ENCODE measurements at places on chromosomes 1 and 21.

- no peak for DNase-seq
Observed at GRCh38 chr1:210910020-210910575, 223.8 kb downstream of the KCNH1 start.

DNA sequence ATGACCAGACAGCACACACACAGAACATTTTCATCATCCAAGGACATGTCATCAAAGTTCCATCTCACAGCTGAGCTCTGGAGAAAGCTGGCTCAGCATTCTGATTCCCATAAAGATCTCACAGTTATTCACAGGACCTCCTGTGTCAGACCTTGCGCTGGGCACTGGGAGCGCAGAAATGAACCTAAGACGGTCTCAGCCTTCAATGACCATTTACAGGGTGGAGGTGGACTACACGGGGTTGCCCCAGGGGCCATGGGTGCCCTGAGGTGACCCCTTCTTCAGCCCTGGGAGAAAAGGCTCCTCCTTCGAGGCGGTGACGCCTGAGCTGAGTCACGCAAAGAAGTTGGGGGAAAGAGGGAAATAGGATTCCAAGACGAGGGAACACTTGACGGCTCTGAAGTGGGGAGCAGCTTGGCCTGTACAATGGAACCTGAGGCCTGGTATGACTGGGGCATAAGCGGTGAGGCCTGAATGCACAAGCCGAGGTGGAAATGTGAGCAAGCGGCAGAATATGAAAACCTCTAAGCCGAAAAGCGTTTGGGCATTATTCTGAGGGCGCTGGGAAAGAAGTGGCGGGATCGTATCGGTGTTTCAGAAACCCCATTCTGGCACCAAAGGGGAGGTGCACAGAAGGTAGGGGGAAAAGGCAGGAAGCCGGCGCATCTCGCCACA is 797 bp downstream of the CC2D1B start:
- DNase-seq: peak; percentile 51

- no peak for DNase-seq
Observed at GRCh38 chr1:59438058-59438560, 141.2 kb downstream of the FGGY start.

- no peak for DNase-seq
Observed at GRCh38 chr1:154881820-154882535, 11.9 kb upstream of the KCNN3 start.

GRCh38 chr1:56965916-56966697 is at the start of gene C8B:
TSS of gene C8B (minus strand) at chr1:56966015. CDS start at chr1:56965948, 67 bp downstream.
- DNase-seq: no peak

GRCh38 chr1:47593598-47594285 is 155.9 kb downstream of the FOXD2 start:
- DNase-seq: no peak

DNA sequence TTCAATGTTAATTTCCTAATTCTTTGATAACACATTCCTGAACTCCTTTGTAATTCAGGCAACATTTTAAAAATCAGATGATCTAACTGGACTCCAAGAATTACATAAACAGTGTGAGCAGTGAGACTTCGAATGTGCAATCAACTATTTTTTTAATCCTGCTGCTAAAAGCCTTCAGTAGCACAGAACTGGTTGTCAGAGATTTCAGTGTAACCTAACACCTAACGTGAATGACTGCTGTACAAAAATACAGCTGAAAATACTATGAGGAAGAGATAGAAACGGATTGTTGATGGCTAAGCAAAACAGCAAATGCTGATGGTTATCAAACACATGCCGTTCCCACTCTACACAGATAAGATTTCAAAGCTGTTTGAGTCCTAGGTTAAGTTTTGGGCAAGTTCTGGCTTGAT is 46.1 kb downstream of the APP start:
- DNase-seq: no peak

GRCh38 chr1:99731384-99731783 is 35.1 kb downstream of the FRRS1 start:
- no peak for DNase-seq

GRCh38 chr1:114771992-114772391 is 8.5 kb downstream of the SIKE1 start:
- no peak for DNase-seq

- DNase-seq: no peak
Observed at GRCh38 chr21:35637431-35637830, 422.9 kb downstream of the SETD4 start.

DNA sequence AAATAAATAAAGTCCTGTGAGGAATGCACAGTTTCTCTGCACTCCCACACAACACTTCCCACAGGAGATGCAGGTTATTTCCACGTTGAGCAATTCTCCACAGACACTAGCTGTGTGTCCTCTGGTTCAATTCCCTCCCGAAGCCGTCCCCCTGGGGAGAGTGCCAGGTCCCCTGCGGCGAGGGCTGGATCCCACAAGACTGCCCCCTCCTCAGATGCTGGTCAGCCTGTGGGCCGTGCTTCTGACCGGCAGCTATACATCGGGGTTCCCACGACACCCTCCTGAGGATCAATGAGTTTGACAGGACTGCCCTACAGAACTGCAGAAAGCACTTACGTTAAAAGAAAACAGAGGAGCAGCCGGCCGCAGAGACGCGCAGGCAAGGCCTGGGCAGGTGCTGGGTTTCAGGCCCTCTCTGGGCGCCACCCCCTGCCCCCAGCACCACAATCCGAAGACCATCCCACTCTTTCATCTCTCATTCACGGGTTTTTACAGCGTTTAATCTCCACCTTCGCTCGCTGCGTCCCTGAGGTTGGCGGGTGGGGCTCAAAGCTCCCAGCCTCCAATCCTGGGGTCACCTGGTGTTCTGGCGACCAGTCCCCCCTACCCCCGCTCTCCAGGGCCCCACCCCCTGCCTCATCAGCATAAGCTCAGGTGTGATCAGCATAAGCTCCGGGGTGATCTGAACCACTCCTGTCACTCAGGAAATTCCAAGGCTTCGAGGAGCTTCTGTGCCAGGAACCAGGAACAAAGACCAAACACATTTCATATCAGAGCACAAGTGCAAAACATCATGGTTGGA is 9.3 kb downstream of the SLC35E2B start:
- DNase-seq: peak; percentile 66

- no peak for DNase-seq
Observed at GRCh38 chr1:21950734-21951133, 13.6 kb upstream of the HSPG2 start.

DNA sequence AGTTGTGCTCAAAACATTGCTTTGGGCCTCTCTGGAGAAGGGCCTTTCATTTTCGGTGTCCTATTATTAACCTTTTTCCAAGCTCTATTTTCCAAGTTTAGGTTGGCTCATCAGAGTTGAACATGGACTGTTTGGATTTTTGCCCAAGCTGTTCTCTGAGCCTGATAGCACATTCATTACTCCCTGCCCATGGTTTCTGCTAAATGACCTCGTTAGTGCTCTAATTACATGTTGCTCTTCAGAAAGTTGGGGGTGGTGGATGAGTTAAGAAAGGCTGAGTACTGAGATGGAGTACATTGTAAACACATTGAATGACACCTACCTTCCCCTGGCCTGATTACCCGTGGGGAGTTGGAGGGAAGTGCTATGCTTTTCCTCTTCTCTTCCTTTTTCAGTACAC is 38.9 kb downstream of the LMO4 start:
- DNase-seq: no peak

DNA sequence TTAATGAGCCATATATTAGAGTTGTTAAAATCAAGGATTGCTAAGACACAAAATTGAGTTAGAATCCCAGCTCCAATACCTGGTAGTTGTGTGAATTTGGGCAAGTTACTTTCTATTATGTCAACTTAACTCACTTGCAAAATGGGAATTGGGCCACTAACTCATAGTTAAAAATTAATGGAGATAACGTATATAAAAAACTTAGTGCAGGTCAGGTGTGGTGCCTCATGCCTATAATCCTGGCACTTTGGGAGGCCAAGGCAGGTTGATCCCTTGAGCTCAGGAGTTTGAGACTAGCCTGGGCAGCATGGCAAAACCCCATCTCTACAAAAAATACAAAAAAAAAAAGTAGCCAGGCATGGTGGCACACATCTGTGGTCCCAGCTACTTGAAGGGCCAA is 57.5 kb downstream of the SRSF11 start:
- no peak for DNase-seq

DNA sequence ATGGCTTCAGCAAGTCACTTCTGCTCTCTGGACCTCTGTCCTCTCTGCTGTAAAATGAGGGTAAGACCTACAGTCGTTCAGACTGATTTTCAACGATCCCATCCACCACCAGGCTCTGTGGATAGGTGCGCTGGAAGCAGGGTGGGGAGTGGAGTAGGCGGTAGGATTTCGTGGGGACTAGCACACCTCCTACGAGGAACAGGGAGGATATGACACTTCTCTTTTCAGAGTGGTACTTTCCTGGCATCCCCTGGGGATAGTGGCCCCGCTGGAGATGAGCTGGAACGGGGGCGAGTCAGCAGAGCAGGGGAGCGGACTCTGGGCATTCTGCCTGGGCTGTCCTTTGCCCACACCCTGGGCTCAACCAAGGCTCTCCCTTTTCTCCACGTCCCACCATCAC is 17.7 kb downstream of the ETNK2 start:
- DNase-seq: no peak

GRCh38 chr1:80468356-80468755 is 1332.4 kb upstream of the ADGRL2 start:
- DNase-seq: no peak

GRCh38 chr1:19250629-19251304 is 557 bp downstream of the EMC1 start:
- DNase-seq: no peak

DNA sequence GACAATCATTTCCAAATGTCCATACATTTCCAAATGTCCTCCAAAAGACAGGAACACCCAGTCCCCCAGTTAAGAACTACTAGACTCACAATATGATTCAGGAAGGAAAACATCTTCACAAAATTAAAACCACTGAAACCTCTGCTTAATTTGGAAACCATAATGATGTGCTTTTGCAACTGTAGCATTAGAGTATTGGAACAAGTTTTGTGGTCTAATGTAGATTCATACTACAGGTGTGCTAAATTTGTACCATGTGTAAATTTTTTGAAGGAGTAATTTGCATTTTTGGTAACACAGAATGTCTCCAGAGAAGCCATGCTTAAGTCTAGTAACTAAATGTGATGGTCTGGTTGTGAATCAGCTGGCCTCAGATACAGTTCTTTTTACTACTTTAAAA is 129.6 kb downstream of the DPYD start:
- DNase-seq: no peak

DNA sequence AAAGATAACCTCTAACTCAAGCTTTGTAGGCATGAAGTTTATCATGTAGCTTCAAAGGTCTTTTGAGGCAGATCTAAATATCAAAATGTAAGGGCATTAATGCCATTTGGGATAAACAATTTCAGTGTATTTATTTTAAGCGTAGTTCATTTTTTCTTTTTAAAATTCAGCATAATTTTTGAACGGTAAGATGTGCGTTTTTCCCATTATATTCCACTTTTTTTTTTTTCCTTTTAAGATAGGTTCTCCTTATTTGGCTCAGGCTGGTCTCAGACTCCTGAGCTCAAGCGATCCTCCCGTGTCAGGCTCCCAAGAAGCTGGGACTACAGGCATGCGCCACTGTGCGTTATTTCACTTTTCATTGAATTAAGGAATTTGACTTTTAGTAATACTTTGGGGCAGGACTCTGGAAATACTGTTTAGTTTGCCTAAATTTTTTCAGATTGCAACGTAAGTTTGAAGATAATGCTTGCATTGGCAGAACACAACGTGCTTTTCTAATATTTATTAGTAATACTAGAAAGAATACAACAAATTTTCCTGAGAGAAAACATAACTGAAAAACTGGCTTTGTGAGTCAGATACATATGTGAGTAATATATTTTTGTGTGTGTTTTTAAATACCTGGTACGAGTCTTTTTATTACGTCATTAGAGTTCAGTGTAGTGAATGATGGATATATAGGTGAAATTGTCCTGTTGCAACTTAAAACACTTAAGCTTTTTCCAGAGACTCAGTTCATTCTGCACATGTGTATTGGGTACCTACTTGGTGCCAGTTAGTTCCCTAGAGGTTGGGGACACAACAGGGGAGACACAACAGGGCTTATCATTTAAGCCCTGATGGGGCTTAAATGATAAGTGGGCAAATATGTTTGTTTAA is 2.2 kb downstream of the RALGPS2 start:
- DNase-seq: no peak

- no peak for DNase-seq
Observed at GRCh38 chr1:92291372-92291999, 7.3 kb downstream of the GLMN start.

- DNase-seq: peak; percentile 94
Observed at GRCh38 chr1:43206600-43207228, 34.6 kb downstream of the CFAP57 start.

DNA sequence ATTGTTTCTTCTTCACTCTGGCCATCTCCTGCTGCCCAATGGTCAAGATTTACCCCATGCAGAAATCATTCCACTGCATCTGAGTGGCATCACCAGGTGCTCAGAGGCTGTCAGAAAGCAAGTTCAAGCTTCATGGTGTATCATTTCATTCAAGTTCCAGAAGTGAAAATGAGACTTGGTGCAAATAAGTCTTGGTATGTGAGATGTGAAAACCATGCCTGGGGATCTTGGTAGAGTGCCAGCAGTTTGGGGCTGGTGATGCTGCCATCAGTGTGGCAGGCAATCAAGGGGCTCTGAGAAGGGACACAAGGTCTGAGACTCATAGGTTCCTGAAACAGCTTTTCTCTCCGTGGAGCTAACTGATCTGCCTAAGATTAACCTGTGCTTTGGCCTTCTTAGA is 52.0 kb downstream of the CD2 start:
- no peak for DNase-seq

GRCh38 chr1:42736571-42737200 is 3.4 kb downstream of the CLDN19 start:
- no peak for DNase-seq

GRCh38 chr1:157725221-157725577 is 24.6 kb upstream of the FCRL3 start:
- no peak for DNase-seq

DNA sequence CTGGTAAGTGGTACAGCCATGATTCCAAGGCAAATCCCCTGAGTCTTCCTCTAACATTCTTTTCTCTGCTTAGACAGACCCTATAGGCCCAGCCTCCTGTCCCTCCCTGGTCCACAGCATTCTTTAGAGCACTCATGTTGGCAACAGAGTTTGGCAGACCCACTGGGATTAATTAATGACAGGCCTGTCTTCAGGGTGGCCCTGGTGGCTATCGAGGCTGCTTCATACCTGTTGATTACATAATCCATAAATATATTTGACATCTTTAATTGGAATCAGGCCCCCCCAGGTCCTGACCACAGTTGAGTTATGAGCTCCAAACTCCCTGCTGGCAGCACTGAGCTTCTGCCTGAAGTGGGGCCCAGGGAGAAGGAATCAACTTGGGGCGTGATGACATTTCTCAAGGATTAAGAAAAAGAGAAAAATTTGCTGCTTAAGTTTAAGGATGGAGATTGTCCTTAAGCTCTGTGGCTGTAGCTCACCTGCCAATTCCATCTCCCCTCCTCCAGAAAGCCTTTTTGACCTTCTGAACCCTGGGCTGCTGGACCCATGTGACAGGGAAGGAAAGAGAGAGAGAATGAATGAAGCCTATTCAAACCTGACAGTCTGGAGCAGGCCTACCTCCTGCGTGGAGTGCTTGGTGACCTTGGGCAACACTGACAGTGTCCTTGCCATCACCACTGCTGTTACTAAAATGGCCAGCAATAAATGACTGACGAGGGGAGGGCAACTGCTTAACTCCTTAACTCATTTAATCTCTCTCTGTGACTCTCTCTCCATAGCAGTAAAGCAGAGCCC is 156.6 kb downstream of the TRABD2B start:
- no peak for DNase-seq

- DNase-seq: no peak
Observed at GRCh38 chr1:198968866-198969265, 330.0 kb downstream of the PTPRC start.

All from H9 (cell line).